Transverse colon (tissue), 4 donors: ENCODE measurements at places on chromosomes 5 and 9.

GRCh38 chr9:36993933-36994764 is 39.9 kb downstream of the PAX5 start:
- DNase-seq = peak; percentile 64

- DNase-seq = no peak
Observed at GRCh38 chr5:39566891-39567290, 142.1 kb upstream of the DAB2 start.

- DNase-seq = no peak
Observed at GRCh38 chr9:17578577-17578910, 322 bp upstream of the SH3GL2 start.

DNA sequence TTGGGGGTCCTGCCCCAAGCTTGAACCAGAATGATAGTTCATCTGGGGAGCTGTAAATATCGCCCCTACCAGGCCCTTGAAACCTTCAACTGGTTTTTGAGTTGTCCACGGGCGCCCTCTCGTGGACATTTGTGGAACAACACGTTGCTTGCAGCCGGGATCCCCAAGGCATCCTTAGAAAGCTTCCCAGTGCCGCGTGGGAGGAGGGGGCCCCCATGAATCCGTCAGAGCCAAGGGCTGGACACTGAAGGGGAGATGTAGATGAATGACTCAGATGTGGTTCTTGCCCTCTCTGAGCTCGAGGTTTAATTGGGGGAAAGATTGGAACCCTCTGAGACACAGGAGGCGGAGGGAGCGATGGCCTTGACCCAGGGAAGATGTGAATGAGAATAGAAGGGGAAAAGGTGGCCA is 31.8 kb upstream of the ORM1 start:
- peak; percentile 75 for DNase-seq

DNA sequence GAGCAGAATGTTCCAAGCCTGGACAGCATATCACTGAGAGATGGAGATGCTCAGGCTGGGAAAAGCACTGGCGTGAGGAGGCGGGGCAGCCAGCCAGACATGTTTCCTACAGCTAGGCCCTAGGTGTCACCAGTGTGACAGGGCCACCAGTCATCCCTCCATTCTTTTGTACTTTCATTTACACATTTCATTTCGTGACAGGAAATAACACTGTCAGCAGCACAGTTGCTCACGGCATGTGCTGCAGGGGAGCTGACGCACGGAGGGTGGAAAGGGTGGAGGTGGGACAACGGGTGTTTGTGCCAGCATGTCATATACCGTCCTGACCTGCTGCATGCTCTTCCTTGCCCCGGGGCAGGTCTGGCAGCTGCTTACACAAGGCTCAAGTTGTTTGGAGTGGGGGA is 14.8 kb upstream of the CEMIP2 start:
- peak; percentile 69 for DNase-seq

GRCh38 chr5:107636068-107636467 is 34.7 kb downstream of the EFNA5 start:
- DNase-seq = no peak

GRCh38 chr9:20832775-20833174 is 148.7 kb downstream of the FOCAD start:
- no peak for DNase-seq

GRCh38 chr9:811106-811531 is 30.4 kb upstream of the DMRT1 start:
- DNase-seq = peak; percentile 37

DNA sequence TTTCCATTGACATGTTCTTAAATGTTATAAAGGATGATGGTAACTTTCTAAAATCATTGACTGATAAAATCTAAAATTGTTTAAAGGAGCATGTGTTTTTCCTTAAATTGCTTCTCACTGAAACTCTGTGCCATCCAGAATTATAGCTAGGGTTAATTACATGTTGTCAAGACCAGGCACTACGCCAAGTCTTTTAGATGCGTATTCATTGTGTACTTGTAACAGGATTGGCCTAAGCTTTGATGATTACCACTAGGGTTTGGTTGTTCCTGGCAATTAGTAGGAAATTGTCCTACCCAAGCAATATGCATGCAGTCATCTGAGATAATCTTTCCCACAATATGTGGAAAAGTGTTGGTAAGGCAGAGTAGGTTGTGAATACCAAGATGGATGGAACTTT is 43.8 kb downstream of the PRKACG start:
- DNase-seq = peak; percentile 59

- DNase-seq = no peak
Observed at GRCh38 chr5:146828385-146828784, 50.2 kb downstream of the PPP2R2B start.

DNA sequence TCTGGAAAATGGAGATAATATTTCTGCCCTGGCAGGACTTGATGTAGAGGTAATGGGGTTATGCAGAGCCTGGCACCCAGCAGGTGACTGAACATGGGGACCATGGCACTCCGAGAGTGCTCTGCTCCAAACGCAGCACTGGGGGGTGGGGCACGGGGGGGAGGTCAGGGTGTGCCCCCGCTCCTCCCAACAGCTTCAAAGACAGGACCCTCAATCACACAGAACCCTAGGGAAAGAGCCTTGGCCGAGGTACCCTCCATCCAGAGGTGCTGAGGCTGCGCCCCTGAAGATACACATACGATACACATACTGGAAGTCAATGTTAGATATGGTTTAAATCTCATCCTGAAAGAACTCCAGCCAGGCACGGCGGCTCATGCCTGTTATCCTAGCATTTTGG is 26.6 kb upstream of the CEP72 start:
- no peak for DNase-seq

- DNase-seq = no peak
Observed at GRCh38 chr5:38808666-38809343, 37.0 kb upstream of the OSMR start.

- no peak for DNase-seq
Observed at GRCh38 chr9:94826044-94826443, 99.5 kb downstream of the AOPEP start.

DNA sequence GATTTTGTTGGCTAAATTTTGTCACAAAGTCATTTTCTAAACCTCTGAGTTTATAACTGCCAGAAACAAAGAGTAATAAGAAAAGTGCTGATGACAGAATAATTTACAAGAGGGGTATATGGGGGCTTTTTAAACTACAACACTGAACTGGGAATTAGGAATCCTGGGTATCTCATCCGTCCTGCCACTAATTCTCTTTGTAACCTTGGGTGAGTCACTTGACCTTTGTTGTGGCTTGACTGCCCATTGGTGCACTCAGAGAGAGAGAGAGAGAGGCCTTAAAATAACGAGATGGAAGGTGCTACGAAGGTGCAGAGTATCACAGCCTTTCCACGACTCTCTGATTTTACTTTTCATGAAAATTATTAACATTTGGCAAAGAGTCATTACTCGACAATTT is 130.3 kb upstream of the CNTLN start:
- no peak for DNase-seq

DNA sequence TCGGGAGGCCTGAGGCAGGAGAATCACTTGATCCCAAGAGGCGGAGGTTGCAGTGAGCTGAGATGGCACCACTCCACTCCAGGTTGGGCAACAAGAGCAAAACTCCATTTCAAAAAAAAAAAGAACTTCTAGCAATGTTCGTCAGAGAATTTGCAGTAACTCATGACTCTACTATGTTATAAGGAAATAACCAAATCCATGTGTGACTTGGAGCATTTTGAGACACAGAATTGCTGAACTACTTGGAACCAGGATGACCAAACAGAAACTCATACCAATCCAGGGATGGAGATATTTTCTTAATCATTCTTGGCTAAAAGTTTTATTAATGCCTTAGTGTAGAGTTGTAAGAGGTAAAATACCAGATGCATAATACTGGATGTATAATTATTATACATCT is 99.9 kb upstream of the BNC2 start:
- no peak for DNase-seq

DNA sequence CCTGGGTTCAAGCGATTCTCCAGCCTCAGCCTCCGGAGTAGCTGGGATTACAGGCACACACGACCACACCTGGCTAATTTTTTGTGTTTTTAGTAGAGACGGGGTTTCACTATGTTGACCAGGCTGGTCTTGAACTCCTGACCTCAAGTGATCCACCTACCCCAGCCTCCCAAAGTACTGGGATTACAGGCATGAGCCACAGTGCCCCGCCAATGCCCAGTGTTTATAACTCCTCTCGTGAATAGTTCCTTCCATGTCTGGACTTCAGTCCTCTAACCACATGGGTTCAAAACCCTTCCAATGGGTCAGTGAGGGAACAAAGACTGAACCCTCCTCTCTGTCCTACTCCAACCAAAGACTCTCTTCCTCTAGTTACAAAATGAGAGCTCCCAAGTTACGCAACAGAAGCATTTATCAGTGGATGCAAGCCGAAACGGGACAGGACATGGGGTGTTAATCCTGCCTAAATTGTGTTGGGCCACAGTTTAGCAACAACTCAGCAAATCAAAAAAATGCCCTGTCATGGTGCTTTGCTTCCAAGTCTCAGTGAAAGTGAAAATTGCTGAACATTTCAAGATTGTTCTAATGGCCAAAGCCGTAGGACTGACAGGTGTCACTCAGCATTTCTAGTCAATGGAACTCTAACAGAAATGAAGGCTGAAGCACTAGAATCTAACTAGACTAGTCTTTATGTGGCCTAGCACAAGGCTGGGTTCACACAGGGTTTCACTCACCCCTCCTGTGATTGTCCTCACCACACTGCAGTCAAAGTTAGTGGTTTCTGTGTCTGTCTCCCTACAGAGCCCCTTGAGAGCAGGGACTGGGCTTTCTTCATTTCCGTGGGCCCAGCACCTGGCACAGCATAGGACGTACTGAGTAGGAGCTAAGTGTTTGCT is 3.2 kb upstream of the TMEM245 start:
- no peak for DNase-seq

DNA sequence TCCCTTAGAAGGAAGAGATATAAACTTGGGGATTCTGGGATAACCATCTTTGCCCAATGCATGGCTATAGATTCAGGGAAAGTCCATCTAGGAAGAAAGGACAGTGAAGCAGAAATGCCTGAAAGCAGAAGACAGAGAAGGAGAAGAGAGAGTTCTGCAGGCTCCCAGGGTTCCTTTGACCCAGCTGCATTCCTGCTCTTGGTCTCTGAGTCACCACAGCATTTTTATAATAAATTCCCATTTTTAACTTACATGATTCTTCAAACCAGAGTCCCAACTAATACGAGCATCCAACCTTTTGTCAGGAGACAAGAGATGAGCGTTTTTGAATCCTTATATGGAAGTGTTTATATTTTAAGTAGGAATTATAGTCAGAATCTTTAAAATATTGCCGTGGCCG is 12.0 kb upstream of the AOPEP start:
- DNase-seq = no peak

DNA sequence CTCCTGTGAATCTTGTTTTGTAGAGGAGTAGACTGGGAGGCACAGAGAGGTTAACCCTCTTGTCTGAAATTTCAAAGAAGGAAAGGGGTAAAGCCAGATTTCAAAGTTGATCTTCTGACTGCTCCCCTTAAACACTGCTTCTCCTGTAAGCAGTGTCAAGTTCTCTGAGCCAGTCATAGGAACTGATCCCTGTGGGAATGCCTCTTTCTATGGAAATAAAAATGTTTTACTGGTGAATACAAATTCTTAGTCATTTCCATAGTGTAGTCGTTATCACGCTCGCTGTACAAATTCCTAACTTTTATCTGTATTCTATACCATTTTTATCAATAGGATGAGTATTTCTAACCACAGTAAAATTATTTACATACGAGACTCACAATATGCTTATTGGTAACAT is 66.3 kb upstream of the PRRC1 start:
- no peak for DNase-seq

- DNase-seq = no peak
Observed at GRCh38 chr5:133732536-133732935, 120.2 kb upstream of the FSTL4 start.

DNA sequence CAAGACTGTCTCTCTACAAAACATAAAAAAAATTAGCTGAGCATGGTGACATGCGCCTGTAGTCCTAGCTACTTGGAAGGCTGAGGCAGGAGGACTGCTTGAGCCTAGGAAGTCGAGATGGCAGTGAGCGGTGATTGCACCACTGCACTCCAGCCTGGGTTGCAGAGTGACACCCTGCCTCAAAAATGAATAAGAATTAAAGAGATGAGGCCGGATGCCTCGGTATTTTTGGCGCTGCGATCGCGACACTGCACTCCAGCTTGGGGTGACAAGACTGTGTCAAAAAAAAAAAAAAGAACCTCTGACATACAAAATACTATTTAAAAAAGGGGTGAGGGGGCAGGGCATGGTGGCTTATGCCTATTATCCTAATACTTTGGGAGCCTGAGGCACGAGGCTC is 7.3 kb downstream of the GPBP1 start:
- no peak for DNase-seq

- peak; percentile 56 for DNase-seq
Observed at GRCh38 chr9:120755810-120756434, 37.3 kb downstream of the FBXW2 start.

DNA sequence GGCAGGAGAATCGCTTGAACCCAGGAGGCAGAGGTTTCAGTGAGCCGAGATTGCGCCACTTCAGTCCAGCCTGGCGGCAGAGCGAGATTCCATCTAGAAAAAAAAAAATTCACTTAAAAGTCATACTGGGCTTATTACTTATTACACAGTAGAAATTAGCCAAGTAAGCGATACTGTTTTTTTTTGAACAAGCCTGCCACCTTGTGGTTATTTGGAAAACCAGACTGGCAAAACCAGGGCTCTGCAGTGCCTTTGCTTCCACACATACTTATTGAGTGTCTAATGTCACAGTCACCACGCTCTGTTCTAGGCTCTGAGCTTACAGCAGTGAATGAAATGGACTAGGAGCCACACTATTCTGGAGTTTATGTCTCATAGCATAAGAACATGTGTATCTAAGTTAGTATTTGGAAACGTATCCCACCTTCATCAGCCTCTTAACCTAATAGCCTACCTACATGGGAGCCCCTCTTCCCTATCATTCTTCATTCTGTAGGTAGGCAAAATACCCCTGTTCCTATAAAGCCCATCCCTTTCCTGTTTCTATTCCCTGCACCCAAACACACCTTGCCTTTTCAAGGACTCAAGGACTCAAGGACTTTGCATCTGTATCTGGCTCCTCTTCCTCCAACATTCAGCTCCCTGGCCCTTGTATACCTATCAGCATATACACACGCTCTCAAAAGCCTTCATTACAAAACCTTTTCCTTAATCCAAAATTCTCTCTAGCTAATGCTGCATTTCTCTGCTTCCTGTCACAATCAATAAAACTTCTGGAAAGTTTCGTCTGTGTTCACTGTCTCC is 13.9 kb upstream of the BASP1 start:
- DNase-seq = no peak

DNA sequence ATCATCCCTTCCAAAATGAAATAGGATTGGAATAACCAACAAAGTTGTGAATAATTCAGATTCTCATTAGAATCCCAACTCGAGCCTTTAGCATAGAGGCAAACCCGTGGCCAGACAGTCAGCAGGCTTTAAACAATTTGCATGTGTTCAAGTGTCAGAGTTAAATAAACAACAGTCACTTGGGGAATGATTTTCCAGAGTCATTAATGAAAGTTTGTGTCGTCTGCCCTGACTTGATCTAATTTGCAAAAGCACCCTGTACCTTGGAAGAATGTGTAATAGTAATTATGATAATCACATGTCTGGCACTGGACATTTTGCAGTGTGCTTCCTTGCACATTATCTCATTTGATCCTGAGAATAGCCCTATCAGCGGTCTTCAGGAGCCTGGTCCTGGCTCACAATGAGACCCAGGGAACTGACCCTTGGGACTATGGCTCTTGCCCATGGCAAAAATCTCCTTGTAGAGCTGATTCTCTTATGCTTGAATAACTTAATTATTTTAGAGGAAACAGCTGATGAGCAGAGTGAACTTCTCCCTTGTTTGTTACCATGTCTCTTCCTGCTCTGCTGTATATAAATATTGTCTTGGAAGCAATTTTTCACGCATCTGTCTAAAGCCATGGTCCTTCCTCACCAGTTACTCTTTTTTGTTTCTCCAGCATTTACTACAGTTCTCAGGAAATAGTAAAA is 272.7 kb downstream of the NR3C1 start:
- DNase-seq = no peak
